SW 1271 (cell line): ENCODE measurements at places on chromosomes 2 and 18.
A peak's percentile ranks its signal among the peaks of the same experiment; 100 is the strongest.

- DNase-seq: no peak
These were observed 191.9 kb upstream of the TCF4 start for GRCh38 chr18:55779691-55780585.

DNA sequence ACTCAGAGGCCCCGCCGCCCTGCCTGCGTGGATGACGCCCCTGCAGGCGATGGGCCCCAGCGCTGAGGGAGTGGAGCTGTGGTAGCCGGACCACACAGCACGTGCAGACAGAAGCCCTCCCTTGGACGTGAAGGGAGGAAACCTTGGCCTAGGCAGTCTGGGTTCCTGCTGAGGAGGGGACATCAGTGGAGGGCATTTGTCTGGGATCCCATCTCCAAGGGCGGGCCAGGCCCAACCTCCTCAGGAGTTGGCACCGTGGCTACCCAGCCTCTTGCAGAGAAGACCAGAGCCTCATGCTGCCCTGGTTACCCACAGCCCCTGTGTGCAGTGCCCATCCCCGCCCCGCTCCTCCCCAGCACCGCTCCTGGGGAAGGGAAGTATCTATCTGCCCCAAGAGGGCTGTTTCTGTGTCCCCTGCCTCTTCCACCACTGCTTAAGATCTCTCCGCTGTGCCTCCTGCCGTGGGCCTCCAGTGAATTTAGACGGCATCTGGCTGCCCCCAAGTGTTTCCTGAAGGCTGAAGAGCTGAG, 241.8 kb downstream of the KLHL29 start:
- DNase-seq: no peak

DNA sequence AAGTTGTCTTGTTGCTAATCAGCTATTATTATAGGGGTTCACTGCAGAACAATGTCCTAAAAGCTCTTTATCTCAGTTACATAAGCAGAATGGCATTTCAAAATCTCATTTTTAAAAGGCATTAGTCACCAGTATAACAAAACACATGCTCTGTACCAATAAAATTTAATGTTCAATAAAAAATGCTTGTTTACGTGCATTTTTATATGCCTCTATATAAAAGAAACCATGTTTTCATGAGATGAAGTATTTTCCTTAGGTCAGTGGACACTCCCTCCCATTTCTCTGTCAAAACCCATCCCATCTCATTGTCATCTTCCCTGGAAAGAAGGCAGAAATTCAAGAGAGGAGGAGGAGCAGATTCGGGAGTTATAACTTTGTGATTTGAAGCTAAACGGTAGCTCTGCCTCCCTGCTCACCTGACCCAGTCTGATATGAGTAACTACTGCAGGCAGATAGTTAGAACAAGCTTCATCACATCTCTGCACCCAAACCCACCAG, 231.9 kb upstream of the SIX2 start:
- DNase-seq: no peak

DNA sequence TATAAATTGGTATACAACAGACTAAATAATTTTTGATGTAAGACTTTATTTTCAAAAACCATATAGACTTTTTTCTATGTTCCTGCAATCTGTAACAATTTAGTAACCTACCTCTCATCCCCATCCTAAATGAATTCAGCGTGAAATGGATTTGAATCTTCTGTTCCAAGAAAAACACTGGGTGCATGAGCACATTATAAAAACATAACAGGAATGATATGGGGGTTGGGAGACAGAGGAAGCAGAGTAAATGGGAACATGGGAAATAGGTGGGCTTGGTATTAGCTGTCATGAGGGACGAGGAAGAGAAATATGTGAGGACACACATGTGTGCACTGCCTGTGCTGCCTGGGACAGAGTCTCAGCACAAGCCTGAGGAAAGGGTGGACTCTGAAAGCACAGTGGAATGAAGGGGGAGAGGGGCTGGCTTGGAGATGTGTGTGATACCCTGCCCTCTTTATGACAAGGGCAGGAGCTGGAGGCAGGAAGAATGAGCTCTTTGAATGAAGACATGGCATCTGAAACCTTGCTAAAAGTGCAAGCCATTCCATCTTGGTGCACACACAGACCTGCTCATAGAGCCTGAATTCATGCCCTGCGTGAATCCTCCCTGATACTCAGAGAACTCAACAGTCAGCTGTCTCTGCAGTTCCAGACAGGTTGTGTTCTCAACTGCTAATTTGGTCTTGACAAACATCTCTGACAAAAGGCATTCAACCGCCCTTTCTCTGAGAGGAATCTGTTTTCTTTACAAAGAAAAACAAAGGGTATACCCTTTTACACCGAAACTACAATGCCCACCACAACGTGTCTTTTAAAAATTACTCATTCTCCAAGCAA, 66.6 kb downstream of the EPB41L3 start:
- no peak for DNase-seq

DNA sequence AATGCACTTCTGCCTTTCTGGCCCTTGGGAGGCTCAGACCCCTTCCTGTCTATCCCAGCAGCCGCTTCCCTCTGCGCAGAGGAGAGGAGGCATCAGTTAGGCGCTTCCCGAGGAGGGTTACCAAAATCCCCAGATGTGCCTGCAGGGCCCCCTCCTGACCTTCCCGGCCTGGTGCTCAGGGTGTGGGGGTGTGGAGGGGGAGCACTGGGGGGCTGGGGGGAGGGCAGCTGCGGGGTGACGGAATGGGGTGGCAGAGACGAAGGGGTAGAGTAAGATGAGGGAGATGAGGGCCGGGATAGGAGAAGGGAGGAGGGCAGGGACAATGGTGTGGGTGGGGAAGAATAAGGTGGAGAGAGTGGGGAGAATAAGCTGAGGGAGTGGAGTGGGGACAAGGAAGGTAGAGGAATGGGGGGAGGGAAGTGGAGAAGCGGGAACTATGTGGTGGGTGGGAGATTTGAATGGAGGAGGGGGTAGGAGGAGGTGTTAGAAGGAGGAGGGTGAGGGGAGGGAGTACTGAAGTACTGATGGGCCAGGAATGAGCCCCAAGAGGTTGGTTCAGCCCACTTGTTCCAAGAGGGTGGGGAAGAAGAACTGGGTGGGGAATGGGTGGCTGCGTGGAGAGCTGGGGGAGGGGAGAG, 6.5 kb upstream of the ZAP70 start:
- no peak for DNase-seq

GRCh38 chr2:47083005-47083404, 72.1 kb downstream of the STPG4 start:
- DNase-seq: no peak

DNA sequence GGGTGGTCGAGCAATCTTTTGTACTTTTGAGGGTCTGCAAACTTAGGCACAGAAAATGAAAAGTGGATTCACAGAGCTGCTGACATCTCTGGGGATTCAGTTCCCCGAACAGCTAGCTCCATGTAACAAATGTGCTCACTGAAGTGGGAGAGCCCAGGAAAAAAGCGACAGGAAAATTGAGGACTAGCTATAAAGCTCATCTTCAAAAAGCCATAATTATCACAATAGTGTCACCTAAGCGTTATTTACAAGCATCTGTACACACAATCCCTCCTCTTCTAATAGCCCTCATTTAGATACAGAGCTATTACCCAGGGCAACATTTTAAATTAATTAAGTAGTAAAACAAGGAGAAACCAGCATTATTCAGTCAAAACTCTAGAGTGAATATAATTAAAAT, 36.1 kb downstream of the RNF152 start:
- DNase-seq: no peak

GRCh38 chr18:73535990-73536389, 611.6 kb downstream of the FBXO15 start:
- DNase-seq: no peak

DNA sequence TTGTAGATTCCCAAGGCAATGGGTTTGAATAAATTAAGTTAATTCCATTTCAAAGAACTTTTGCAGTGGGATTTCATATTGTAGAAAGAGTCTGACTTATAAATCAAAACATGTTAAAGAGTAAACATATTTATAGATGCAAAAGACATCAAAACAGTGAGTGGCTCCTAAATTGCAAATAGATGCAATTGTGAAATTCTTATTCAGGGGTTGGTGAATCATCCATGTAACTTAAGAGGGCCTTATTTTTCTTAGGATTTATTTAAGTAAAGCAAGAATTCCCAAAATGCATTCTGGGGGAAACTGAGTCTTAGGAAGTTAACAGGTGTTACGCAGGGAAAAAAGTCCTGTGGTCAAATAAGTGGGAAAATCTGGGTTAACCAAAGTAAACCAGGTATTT, 11.3 kb downstream of the TANC1 start:
- no peak for DNase-seq

- no peak for DNase-seq
These were observed 71.1 kb downstream of the EXOC6B start for GRCh38 chr2:72754628-72755320.

DNA sequence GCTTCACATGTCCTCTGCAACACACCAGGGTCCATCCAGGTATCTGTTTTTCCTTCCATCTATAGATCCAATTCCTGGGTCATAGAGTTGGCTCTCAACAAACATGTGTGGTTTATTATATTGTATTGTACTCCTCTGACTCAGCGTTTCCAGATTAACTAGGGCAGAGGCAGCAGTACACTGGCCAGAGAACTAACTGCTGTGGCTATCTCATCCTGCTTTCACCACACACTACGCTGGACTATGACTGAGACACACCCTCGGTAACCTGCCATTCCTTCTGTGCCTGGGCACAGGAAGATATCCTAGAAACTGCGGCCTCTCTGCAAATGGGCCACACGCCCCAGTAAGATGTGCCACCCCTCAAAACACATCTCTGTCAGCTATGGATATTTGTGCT, 159.8 kb upstream of the STK17B start:
- no peak for DNase-seq

DNA sequence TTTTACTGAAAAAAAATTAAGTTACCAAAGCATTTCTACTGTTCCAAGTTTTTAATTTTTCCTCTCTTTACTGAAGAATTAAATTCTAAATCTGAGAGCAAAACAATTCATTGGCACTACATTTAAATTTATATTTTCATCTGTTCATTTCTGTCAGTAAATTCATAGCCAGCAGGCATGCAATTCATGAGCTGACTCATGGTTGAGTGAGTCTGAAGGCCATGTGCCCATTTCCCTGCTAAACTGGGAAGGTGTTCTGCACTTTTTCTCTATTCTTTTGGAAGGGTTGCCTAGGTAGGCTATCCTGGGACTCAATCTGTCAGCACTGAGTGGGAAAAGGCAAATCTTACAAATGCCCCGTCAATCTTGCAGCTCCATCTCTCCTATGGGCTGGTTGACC, 88.7 kb downstream of the KLHL14 start:
- no peak for DNase-seq

DNA sequence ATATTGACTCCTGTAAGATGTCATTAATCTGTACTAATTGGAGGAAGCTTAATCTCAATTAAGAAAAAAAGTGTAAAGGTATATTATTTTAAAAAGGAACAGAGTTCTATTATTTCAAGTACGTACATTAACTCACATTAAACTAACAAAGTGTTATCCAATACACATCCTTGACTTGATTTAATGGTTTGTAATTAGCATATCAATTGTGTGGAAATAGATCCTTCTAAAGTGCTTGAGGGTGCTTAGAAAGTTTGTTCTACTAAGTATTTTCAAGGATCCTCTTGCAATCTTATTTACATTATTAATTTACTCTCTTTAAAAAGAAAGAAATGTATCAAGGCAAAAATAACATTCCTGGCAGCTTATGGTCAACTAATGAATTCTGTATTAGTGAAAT, 720.3 kb downstream of the KCNJ3 start:
- DNase-seq: no peak

DNA sequence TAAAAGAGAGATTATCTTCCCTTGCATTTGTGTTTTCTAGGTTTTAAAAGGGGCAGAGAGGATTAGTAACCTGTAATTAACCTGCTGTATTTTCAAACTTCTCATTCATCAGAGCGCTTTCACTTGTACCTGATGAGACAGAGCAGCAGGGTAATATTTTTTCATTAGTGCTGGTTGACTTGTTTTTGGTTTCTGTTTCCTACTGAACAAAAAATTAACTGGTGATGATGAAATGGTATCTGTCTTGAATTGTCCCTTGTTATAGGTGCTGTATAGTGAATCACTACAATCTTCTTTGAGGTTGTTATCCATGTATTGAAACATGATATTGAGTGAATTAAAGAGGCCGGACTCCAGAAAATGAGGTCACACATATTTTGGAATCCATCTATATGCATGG, 37.9 kb downstream of the CDH20 start:
- DNase-seq: no peak

DNA sequence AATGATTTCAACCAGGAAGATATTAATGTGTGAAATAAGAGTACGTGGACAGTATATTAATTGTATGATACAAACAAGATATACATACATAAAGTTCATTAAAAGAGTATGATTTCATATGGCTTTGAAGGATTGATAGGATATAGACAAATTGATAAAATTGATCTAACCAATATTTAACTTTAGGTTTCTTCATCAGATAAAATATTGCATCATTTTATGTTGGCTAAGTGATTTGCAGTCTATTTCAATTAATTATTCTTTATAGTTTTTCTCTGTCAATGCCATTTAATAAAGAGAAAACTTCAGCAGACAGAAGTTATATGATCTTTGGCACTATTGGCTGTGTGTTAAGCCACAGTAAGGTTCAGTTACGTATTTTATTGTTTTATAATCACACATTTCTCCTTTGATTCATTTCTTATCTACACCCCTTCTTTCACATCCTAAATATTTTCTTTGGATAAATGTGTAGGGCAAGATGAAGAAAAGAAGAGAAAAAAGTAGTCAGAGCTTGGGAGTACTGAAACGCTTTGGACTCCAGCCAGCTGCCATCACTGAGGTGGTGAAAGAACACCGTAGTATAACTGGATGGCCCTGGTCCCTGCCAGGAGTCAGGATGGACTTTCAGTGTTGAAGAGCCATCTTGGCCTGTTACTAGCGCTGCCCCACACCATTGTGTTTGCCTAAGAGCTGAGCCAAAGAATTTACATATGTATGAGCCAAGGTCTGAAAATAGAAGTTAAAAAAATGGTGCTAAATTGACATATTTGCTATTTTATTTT, 9.8 kb upstream of the CPS1 start:
- DNase-seq: no peak

DNA sequence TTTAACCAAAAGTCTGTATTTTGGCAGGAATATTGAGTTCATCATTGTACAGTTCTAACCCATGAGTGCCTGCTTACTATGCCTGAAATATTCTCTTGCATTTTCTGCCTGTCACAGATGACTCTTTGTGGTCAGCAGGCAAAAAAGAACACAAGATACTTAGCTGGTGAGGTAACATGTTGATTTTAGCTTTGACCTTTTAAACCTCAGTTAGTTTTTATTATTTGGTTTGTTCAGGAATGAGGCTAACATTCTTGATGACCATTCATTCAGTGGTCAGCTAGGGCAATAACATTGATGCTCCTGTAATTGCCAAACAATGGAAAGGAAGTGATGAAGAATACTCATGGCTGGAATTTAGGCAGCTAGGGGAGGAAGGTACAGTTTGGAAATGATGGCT, 491.2 kb downstream of the PIK3C3 start:
- no peak for DNase-seq

- peak; percentile 77 for DNase-seq
These were observed at the start of gene SERPINE2 for GRCh38 chr2:224039080-224039769. Gene SERPINE2 (minus strand): TSS chr2:224039286. CDS start chr2:224001900, 37,386 bp downstream.

DNA sequence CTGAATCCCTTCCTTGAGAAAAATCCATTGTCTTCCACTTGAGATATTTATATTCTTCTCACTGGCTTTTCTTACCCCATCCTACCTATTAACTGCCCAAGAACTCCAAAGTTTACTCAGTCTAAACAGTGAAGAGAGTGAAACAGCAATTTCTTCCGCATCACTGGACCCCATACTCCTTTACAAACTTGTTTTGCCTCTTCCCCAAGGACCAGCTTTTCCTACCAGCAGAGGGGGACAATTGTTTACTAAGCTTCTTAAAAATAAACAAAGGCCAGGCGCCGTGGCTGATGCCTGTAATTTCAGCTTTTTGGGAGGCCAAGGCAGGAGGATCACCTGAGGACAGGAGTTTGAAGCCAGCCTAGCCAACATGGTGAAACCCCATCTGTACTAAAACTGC, 52.0 kb downstream of the LRATD1 start:
- DNase-seq: no peak

GRCh38 chr2:230898016-230898712, 26.9 kb downstream of the GPR55 start:
- DNase-seq: no peak
